Activated T-helper 1 cell treated with Interleukin-2 at 50 U/mL for 16 hours (primary cell): ENCODE measurements at places on chromosomes 11 and 22.

GRCh38 chr11:328012-328411 lies 7.4 kb upstream of the IFITM3 start:
- no peak for DNase-seq

GRCh38 chr11:65295001-65295400 lies 19.7 kb upstream of the CDC42EP2 start:
- DNase-seq = no peak

GRCh38 chr11:13343931-13344717 lies 66.5 kb downstream of the BMAL1 start:
- DNase-seq = peak; percentile 29

DNA sequence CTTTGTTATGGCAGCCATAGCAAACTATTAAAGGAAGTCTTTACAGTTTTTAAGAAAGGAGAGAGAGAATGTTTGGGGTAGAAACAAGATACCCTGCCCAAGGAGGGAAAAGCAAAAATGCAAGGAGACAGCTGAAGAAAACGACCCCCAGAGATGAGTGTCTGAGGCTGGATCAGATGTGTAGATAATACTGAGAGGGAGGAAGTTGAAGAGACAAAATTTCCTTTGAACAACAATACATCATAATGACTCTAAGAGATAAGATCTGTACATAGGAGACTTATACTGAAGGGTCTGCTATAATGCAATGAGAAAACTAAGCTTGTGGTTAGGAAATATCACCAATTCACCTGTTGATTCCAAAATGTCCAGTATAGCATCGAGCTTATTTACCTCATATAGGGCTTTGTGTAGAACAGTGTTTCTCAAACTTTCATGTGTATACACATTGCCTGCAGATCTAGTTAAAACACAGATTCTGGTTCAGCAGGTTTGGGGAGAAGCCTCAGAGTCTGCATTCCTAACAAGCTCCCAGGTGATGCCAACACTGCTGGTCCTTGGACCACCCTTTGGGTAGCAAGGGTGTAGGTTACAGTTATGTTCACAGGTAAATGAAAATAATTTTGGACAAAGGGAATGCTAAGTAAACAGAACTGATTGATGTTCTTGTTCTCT lies 5.8 kb upstream of the CEP295 start:
- DNase-seq = no peak

GRCh38 chr11:128500493-128500892 lies 86.9 kb downstream of the ETS1 start:
- no peak for DNase-seq

- DNase-seq = no peak
Measured at GRCh38 chr11:40998920-40999319, 460.5 kb downstream of the LRRC4C start.

- DNase-seq = no peak
Measured at GRCh38 chr11:6057452-6057851, 26.9 kb upstream of the OR56A1 start.

DNA sequence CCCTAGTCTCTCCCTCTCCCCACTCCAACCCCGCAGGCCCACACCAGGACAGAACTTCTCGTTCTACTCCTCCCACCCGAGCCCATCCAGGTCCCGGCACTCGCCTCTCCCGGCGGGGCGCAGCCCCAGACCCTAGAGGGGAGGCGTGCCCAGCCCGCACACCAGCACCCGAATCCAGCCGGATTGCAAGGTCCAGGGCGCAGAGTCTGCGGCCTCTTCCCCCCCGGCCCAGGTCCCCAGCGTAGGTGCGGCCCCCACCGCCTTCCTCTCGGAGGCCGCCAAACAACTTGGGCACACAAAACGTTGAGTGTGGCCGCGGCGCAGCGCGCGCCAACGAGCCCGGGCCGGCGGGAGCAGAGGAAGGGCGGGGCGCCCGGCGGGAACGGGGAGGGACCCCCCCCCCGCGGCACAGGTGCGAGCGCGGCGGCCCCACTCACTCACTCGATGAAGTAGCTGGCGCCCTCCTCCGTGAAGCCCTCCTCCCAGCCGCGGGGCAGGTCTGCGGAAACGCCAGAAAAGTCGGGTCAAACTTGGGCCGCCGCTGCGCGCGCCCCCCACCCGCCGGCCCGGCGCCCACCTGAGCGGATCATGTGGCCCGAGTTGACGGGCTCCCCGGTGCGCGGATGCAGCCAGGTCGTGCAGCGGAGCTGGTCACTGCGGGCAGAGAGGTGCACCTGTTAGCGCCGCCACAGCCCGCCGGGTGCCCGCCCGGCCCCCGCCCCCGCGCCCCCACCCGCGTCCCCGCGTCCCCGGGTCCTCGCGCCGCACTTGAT lies 480 bp downstream of the PLEKHA7 start:
- DNase-seq = no peak

DNA sequence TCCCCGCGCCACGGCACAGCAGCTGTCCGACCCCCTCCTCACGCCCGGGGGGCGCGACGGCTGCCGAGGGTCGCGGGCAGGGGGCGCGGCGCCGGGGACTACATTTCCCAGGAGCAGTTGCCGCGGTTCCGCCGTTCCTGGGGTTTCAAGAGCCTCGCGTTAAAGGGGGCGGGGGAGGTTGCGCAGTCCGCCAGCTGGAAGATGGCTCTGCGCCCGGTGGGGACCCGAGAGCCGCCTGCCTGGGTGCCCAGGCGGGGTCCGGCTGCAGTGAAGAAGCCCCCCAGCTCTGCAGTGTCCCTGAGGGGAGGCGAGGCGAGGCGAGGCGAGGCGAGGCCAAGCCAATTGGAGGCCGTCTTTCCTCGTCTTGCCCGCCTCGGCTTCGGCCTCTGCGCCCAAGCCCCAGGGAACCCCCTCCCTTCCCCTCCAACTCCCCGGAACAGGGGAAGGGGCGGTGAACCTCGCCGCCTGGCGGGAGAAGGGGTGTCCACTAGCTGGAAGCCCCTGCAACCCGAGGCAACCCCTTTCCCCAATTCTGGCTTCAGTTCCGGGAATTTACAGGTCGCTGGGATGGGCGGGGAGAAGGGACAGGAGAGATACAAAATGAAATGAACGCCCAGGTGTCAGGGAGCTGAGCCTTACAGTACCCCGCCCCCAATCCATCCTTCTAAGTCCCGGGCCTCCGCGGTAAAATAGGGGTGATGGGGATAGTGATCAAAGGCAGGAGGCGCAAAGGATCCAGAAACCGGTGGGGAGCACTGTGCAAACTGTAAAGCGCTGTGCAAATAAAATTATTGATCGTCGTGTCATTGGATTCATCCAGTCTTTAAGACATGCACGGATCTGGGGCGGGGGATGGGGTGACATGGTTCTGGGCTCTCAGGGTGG lies 5.2 kb upstream of the GCAT start:
- no peak for DNase-seq

GRCh38 chr11:35200811-35201341 lies 61.9 kb downstream of the CD44 start:
- DNase-seq = no peak

DNA sequence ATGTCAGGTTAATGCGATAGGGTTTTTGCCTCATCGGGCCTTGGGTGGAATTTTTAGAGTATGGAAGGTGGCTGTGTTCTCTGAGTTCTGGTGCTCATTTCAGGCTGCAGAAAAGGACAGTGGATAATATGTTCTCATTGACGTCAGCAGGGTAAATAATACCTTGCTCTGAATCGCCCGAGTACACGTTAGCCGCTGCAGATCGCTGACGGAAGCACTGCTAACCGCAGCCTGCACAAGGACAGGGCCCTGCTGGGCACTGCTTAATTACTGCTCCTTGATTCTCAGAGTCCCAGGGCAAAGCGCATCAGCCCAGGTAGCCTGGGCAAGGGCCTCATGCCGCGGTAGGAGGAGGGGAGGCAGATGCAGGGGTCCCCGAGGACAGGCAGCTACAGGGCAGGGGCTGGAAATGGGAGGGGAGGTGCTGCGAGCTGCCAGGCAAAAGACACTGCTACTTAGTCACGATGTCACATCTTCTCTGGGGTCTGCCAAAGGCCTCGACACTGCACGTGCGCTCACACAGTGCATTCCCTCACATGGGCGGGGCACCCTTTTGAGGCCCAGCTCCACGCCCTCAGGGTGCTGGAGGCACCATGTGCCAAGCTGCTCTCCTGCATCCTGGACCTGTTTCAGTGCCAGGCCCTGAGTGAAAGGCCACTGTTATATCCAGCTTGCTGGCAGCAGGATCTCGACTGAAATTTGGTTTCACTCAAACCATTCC lies 35.2 kb downstream of the PPP2R1B start:
- no peak for DNase-seq

GRCh38 chr11:124656774-124657630 lies 16.5 kb downstream of the SIAE start:
- DNase-seq = no peak

DNA sequence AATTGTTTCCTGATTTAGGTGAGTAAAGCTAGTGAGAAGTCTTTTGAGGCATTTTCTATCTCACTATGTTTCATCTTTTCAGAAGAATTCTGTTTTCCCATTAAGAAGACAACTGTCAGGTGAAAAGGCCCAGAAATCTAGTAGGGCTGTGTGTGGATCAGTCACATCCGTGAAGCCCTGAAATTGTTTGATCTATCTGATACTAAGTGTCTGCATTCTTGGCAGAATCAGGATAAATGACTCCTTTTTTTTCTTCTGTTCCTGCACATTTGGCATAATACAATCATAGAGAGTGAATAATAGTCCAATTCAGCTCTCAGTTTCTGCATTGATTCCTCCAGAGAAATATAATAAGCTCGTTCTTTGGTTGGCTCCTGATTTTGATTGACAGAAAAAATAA lies 208.3 kb downstream of the NAV2 start:
- no peak for DNase-seq
